ENCODE measurements at places on chromosomes 11 and 22.

GRCh38 chr11:2681408-2682145 lies 18.2 kb downstream of the KCNQ1OT1 start:
- DNase-seq, result no peak

DNA sequence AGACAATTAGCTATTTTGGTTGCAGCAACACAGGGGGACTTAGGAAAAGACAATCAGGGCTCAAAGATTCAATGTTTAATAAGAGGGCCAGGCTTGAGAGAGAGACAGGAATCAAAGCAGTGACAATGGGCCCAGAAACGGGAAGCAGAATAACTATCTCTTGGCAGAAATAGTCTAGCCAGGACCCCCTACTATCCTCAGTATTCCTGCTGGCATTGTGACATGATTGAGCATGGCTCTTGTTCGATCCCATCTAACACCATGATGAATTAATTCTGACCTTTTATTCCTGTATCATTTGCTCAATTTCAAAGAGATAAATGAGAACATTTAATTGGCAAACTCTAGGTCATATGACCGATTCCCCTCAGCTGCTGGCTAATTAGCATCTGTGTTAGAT lies 12.8 kb upstream of the ANO5 start:
- DNase-seq, result no peak

GRCh38 chr11:130815097-130815802 lies 101.0 kb downstream of the SNX19 start:
- no peak for DNase-seq

DNA sequence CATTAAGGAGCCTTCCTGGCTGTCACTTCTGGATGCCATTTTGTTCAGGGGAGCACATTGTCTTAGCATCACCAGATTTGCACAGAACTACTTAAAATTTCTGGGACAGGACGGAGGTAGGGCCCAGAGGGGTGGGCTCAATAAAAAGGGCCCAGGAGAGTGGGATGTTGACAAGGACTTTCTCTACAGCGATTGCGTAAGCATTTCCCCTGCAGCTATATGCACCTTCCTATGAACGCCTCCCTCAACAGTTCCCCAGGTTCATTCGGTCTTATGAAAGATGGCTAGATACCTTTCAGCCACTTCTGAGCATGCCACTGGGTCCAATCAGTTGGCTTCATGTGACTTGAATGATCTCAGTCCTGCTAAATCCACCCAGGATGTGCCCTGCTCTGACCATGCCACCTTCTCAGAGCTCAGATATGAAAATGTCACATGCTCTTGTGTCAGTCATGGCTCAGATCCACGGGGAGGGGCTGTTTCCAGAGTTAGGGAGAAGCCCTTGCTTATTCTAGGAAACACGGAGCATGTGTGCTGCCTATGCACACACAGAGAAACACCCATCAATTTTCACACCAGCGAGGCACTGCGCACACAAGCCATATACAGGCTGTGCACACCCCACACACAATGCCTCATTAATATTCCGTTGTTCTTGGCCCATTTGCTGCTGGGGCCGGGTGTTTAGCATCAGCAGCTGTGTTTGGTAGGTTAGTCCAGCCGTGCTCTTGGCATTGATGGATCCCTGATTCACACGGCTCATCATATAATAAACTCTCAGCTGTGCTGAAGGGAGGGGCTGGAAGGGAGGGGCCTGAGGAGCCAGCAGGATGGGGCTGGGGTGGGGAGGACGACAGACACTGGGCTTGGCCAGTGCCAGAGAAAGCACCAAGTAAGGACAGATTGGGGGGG lies 52.5 kb upstream of the NNMT start:
- no peak for DNase-seq

- DNase-seq, result no peak
These were observed 51.4 kb upstream of the FADD start for GRCh38 chr11:70151671-70152070.

All from A172 (cell line).